ENCODE measurements at places on chromosomes 5 and 9.

DNA sequence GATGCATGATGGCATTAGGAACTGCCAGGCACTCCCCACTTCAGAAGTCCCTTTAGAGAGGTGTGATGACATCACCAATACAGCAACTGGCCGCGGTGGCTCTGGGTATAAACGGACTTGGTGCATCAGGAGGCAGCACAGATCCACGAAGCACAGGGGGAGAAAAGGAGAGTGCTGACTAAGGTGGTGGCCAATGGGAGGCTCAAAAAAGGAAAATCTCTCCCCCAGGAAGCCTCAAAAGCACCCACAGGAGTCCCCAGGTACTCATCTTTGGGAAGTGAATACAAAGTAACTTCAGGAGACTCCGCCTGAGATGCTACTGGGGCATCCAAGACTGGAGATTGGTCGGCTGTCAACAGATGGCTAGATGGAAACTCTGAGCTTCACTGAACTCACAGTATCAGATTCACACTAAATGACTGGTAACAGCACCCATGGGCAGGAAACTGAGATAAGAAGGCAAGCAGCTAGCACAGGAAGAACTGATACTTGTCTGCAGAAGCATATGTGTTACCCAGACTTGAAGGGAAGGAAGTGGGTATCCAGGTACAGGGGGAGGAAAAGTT, 7.6 kb downstream of the TTC39B start:
- DNase-seq = no peak

GRCh38 chr5:172492097-172492840, 37.9 kb upstream of the SH3PXD2B start:
- DNase-seq = no peak

GRCh38 chr9:116905171-116905588, 218.1 kb downstream of the TRIM32 start:
- no peak for DNase-seq

DNA sequence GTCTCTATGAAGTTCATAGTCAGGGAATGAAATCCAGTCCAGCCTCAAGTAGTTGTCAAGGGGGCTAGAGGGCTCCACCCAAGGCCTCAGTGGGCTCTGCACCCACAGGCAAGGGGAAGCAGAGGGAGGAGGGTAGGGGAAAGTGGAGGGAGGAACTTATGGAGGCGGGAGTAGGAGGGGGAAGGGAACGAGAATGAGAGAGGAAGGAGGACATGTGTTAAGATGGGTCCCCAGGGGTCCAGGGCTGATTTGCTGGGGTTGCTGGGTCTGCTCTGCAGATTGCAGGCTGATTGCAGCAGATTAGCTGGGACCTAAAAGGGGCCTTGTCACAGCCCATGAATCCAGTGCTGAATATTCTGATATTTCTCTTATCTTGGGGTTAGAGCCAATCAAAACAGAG, 166.9 kb upstream of the IL12B start:
- DNase-seq = no peak

DNA sequence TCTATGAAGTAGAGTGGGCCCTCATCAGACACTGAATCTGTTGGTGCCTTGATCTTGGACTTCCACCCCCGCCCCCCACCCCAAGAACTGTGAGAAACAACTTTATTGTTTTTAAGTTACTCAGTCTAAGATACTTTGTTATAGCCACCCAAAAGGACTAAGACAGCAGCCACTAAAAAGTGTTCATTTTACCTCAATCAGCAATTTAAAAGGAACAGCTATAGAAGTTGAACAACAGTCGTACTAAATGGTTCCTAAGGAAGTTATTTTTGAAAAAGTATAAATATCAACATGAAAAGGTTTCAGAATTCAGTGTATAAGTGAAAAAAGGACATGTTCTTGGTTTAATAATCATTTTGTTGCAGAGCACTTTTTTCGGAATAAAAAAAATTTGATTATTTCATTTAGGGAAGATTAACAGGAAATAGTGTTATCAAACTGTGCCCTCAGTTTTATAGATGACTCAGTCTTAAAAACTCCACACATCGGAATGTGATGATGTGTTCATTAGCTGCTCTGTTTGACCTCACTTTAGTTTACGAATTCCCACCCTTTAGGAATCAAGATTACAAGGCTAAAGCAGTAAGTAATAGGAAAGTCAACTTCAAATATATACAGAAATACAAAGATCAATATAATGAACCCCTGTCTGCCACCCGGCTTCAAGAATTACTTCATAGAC, 71.2 kb downstream of the MTAP start:
- DNase-seq = peak; percentile 65

GRCh38 chr5:140672455-140673186, 755 bp downstream of the DND1 start:
- DNase-seq = peak; percentile 13

DNA sequence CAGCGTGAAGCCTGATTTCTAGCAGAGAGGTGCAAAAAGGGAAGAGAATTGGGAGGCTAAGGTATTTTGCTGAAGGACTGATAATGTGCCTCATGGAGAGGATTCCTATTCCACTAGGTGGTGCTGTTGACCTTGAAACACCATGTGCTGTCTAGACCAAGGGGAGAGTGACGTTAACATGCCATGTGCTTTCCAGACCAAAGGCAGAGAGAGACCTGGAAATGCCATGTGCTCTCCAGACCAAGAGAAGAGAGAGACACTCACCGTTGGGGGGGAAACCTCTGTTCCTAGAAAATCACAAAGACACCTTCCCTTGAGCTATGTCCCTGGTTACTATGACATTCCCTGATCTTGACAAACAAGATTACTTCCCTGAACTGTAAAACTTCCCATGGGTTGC, 286.0 kb upstream of the TUSC1 start:
- peak; percentile 85 for DNase-seq

GRCh38 chr9:27291292-27291691, 5.7 kb downstream of the EQTN start:
- no peak for DNase-seq

GRCh38 chr5:115812372-115812771, 4.1 kb downstream of the CDO1 start:
- no peak for DNase-seq

DNA sequence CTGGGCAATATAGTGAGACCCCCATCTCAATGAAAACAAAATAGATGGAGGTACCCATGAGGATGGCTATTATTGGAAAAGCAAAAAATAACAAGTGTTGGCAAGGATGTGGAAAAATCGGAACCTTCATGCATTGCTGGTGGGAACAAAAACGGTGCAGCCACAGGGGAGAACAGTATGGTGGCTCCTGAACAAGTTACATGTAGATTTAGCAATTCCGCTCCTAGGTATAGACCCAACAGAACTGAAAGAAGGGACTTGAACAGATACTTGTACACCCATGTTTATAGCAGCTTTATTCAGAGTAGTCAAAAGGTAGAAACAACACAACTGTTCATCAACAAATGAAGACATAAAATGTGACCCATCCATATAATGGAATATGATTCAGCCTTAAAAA, 43.0 kb downstream of the NTNG2 start:
- DNase-seq = no peak

GRCh38 chr9:94802793-94803192, 76.3 kb downstream of the AOPEP start:
- DNase-seq = no peak

- no peak for DNase-seq
Observed at GRCh38 chr5:81852291-81853029, 101.6 kb upstream of the SSBP2 start.

DNA sequence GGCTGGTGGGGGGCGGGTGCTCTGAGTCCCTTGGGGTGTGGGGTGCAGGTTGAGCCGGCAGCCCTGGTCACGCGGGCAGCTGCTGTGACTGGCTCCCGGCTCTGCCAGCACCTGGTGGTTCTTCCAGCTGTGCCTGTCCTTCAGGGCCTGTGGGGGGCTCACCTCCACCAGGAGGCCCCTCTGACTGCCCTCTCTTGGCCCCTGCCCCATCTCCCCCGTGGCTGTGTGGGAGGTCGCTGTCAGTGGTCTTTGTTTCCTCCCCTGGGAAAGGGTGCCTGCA, 3.3 kb downstream of the RXRA start:
- DNase-seq = no peak

DNA sequence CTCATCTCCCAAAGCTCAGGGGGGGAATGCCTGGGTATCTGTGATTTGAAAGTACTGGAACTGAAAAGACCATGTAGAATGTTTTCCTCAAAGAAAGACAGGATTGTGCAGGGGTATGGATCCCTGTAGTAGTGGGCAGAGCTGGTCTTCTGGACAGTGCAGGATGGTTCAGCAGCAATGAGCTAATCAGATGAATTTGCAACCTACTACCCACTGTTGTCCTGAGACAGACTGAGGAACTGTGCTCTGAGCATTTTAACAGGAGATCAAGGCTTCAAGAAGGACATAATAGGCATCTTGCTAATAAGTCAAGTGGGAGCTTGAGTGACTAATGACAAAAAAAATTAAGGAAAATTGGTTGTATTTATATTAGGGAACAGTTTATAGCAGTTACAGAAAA, 61.7 kb downstream of the FYB1 start:
- no peak for DNase-seq

DNA sequence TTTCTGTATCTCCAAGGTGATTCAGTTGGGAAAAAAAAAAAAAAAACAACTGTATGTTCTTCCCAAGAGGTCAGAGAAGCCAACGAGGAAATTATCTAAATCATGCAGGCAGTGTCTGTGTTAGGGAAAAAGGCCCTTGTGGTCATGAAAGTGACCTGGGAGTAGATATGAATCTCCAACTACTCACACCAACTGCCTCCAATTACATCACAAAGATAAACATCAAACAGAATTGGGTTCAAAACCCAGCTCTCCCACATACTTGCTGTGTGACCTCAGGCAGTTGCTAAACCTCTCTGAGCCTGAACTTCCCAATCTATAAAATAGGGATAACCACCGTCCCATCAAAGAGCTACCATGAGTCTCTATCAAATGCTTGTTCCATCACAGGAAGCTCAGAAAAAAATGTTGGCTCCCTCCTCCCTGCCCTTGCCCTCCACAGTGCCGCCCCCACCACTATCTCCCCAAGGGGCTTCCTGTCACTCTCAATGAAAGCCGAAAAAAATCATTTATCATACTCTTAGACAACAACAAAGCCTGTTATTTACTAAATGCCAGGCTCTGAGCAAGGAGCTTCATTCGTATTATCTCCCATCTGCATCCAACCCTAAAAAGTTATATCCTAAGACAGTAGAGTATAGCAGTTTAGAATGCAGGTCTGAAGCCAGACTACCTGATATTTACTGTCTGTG, 42.9 kb downstream of the CDK5RAP2 start:
- no peak for DNase-seq

Measured in fibroblast of pulmonary artery (primary cell).